Frontal cortex (tissue), 4 donors: ENCODE measurements at places on chromosomes 1 and 21. TPM values are rescaled to one million over a fixed set of nuclear protein-coding genes. Genes with fewer than 3 reads are reported as not detected.

The CD5L gene
- under 0.01 TPM for total RNA-seq

The NBPF11 gene
- 11.8 TPM for total RNA-seq

The CAMK1G gene
- 2.4 TPM for total RNA-seq

The FUCA1 gene
- 21.6 TPM for total RNA-seq

The GLUL gene
- 289 TPM for total RNA-seq

The CLIC6 gene
- total RNA-seq = under 0.01 TPM

The SEC16B gene
- total RNA-seq = not detected

The RGS1 gene
- 6.5 TPM for total RNA-seq

The TP53BP2 gene
- total RNA-seq = 29.8 TPM

The LCE2A gene
- not detected for total RNA-seq
